ENCODE measurements at places on chromosomes 7 and 10. TPM values are rescaled to one million over a fixed set of nuclear protein-coding genes. Genes with fewer than 3 reads are reported as not detected.
A peak's percentile ranks its signal among the peaks of the same experiment; 100 is the strongest.

The CYP26C1 gene
- 0.60 TPM for total RNA-seq

The CPEB3 gene
- 1.1 TPM for total RNA-seq

The ODAD2 gene
- not detected for total RNA-seq

The LRRC18 gene
- total RNA-seq: not detected

GRCh38 chr7:66642186-66642585, 13.5 kb downstream of the KCTD7 start:
- no peak for DNase-seq
- no peak overlapping the region for H3K4me3 ChIP-seq
- H3K27ac ChIP-seq: no peak overlapping the region
- H3K36me3 ChIP-seq: no peaks in the 10 kb centered on the region

- no peak overlapping the region for H3K27ac ChIP-seq
- H3K4me3 ChIP-seq: no peak overlapping the region
- no peaks in the 10 kb centered on the region for H3K4me1 ChIP-seq
- no peaks in the 10 kb centered on the region for H3K27me3 ChIP-seq
- DNase-seq: no peak
Measured at GRCh38 chr10:118925404-118926071, 104.0 kb upstream of the NANOS1 start.

DNA sequence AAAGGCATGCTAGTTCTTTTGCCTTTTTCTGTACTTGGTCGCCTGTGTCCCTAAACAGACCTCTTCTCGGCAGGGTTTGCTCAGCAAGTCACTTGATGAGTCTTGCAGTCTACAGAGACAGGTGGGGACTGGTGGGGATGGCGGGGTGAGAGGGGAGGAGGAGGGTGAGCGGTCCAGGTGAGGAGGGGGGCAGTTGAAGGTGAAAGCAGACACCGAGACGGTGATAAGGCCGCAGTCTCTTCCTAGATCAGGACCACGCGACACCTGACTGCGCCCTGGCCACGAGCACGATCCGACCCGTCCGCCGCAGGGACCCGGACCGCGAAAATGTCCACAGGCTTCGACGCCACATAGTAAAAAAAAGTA, 566 bp downstream of the ASNS start:
- no peaks in the 10 kb centered on the region for H3K27me3 ChIP-seq
- no peak for DNase-seq
- H3K27ac ChIP-seq: peak overlapping the region; percentile 79
- H3K4me3 ChIP-seq: peak overlapping the region; percentile 85
- peaks cover 18% of the 10 kb centered on the region for H3K4me1 ChIP-seq

DNA sequence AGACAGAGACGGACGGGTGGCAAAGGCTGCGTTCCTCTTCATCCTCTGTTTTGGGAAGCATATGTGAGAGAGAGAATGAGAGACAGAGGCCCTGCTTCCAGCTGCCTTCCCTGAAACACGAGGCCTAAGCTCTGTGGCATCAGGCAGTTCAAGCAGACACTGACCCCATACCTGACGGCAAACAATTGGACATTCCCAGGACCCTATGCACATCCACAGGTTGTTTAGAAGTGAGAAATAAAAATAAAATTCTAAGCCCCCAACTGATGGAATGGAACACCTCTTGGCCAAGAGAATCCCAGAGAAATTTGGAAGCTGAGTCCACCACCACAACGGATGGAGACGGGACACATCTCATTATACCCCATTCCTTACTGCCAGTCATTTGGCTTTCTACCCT, 105.3 kb downstream of the CPXM2 start:
- H3K27me3 ChIP-seq: peaks cover 41% of the 10 kb centered on the region
- DNase-seq: no peak
- no peaks in the 10 kb centered on the region for H3K4me1 ChIP-seq
- no peak overlapping the region for H3K27ac ChIP-seq
- no peaks in the 10 kb centered on the region for H3K36me3 ChIP-seq
- H3K4me3 ChIP-seq: no peak overlapping the region

DNA sequence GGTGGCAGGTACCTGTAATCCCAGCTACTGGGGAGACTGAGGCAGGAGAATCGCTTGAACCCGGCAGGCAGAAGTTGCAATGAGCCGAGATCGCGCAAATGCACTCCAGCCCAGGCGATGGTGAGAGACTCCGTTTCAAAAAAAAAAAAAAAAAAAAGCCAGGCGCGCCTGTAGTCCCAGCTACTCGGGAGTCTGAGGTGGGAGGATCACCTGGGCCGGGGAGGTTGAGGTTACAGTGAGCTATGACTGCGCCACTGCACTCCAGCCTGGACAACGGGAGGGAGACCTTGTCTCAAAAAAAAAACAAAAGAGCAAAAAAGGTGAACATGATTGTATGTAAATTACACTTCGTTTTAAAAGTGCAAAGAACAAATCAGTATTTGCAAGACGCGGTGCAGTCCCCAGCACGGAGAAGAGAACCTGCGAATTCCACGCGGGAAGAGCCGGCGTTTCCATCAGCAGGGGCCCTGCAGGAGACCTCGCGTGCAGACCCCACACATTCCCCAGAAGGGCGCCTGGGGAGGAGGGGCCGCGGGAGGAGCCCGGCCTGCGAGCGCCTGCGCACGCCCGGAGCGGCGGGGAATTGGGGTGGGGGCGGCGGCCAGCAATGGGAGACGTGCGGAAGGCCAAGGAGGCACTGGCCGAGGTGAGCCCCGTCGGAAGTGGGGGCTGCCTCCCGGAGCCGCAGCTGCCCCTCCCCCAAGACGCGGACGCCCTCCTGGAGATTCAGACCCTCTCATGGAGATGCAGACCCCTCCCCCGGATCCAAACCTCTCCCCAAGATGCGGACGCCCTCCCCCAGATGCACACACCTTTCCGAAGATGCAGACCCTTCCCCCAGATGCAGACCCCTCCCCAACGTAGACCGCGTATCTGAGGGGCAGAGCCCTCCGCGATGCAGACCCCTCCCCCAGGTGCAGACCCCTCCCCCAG, 16.7 kb upstream of the SUN1 start:
- H3K4me1 ChIP-seq: peaks cover 44% of the 10 kb centered on the region
- H3K27me3 ChIP-seq: no peaks in the 10 kb centered on the region
- peak; percentile 83 for DNase-seq
- peak overlapping the region; percentile 64 for H3K4me3 ChIP-seq

- no peak overlapping the region for H3K4me3 ChIP-seq
- no peak overlapping the region for H3K27ac ChIP-seq
- H3K36me3 ChIP-seq: no peaks in the 10 kb centered on the region
- DNase-seq: peak; percentile 40
- peaks cover 25% of the 10 kb centered on the region for H3K27me3 ChIP-seq
- no peaks in the 10 kb centered on the region for H3K4me1 ChIP-seq
Measured at GRCh38 chr10:123582084-123582989, 83.8 kb upstream of the GPR26 start.
